ENCODE measurements at places on chromosomes 13 and 19.

GRCh38 chr13:112704308-112705145 is 14.7 kb downstream of the ATP11A start:
- no peak for DNase-seq

GRCh38 chr13:42926555-42926954 is 65.5 kb downstream of the EPSTI1 start:
- peak; percentile 77 for DNase-seq

- DNase-seq: no peak
Measured at GRCh38 chr13:99417201-99418102, 83.8 kb upstream of the TM9SF2 start.

GRCh38 chr13:73340069-73340468 is 281.3 kb downstream of the KLF5 start:
- DNase-seq: no peak

GRCh38 chr19:15108845-15109767 is 1.9 kb downstream of the SYDE1 start:
- DNase-seq: no peak

GRCh38 chr13:28493740-28494503 is 1.0 kb downstream of the FLT1 start:
- no peak for DNase-seq

DNA sequence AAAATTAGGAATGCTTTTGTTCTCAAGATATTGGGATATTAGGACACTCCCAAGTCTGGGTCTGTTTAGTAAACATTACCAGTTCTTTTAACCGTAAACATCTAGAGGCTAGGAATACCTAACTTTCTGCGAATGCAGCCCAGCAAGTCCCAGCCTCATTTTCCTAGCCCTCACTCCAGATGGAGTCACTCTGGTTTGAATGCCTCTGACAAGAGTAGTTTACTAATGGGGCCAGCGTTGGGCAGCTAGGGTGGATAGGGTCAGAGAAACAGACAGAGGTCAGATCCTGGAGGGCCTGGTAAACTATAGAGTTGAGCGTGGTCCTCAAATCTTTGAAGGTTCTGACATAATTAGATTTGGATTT is 53.6 kb downstream of the WDFY2 start:
- no peak for DNase-seq

DNA sequence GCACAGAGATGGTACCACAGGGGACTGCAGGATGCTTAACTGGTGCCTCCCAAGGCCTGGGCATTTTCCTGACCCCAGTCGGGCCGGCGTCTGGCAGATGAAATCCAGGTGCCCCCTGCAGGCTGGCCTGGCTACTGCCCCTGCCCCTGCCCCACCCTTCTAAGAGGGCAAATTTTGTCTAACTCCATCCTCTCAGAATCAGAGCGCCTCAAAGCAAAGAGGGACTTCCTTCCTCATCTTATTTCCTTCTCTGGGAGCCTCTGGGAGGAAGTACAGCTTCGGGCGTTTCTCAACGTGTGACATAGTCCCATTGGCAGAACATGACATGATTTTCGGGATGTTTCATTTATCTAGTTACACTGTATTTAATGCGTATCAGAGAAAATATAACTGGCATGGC is 2.7 kb downstream of the PRKACA start:
- DNase-seq: peak; percentile 34

DNA sequence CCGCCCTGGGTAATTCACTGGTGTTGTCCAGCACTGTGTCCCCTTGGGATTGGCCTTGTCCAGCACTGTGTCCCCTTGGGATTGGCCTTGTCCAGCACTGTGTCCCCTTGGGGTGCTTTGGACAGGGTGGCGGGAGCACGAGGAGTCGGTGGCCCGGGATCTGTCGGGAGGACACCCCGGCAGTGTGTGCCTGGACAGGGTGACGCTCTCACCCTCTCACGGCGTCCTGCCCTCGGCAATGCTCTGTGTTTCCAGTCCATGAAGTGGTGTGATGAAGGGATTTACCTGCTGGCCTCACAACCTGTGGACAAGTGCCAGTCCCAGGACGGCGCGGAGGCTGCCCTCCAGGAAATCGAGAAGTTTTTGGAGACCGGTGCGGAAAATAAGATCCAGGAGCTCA is 29.9 kb upstream of the F7 start:
- no peak for DNase-seq

- DNase-seq: no peak
Measured at GRCh38 chr13:113596321-113597200, 12.0 kb downstream of the TFDP1 start.
